ENCODE measurements at places on chromosomes 12 and 14. TPM values are rescaled to one million over a fixed set of nuclear protein-coding genes. Genes with fewer than 3 reads are reported as not detected.

KRT71 gene
- polyA plus RNA-seq: not detected

IL26 gene
- not detected for polyA plus RNA-seq

CIROP gene
- not detected for polyA plus RNA-seq

JPH4 gene
- polyA plus RNA-seq: 0.07 TPM

AMHR2 gene
- not detected for polyA plus RNA-seq

ACRBP gene
- 0.43 TPM for polyA plus RNA-seq

LUM gene
- polyA plus RNA-seq: 25.1 TPM

GRCh38 chr14:26845151-26845818 lies 247.5 kb upstream of the NOVA1 start:
- no peaks in the 10 kb centered on the region for H3K36me3 ChIP-seq
- peaks cover 14% of the 10 kb centered on the region for H3K4me1 ChIP-seq
- DNase-seq: no peak
- no peaks in the 10 kb centered on the region for H3K27me3 ChIP-seq

GRCh38 chr12:78760906-78761305 lies 103.7 kb upstream of the SYT1 start:
- no peaks in the 10 kb centered on the region for H3K36me3 ChIP-seq
- no peak overlapping the region for H3K27ac ChIP-seq
- DNase-seq: no peak
- no peaks in the 10 kb centered on the region for H3K27me3 ChIP-seq
- H3K4me1 ChIP-seq: no peaks in the 10 kb centered on the region

GRCh38 chr12:56955631-56956256 lies 1.7 kb downstream of the RDH16 start:
- no peaks in the 10 kb centered on the region for H3K27me3 ChIP-seq
- H3K27ac ChIP-seq: no peak overlapping the region
- H3K4me1 ChIP-seq: no peaks in the 10 kb centered on the region
- no peak overlapping the region for H3K4me3 ChIP-seq
- H3K36me3 ChIP-seq: no peaks in the 10 kb centered on the region

DNA sequence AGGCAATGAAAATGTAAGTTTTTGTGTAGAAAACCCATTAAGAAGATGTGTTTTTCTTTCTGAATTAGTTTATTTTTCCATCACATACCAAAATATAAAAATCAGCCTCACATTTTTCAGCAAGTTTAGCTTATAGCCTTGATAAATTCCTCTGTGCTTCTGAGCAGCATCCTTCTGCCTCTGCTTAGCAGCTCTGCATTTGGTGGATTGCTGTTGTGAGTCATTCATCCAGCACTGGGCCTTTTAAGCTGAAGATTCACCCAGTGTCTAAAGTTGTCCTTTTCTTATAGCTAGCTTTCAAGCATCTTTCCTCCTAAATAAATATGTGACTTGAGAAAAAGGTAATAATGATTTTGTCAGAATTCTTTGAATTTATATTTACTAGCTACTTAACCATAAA lies 206.1 kb downstream of the PCNX1 start:
- H3K4me3 ChIP-seq: no peak overlapping the region
- no peak for DNase-seq
- no peaks in the 10 kb centered on the region for H3K4me1 ChIP-seq
- no peaks in the 10 kb centered on the region for H3K27me3 ChIP-seq

DNA sequence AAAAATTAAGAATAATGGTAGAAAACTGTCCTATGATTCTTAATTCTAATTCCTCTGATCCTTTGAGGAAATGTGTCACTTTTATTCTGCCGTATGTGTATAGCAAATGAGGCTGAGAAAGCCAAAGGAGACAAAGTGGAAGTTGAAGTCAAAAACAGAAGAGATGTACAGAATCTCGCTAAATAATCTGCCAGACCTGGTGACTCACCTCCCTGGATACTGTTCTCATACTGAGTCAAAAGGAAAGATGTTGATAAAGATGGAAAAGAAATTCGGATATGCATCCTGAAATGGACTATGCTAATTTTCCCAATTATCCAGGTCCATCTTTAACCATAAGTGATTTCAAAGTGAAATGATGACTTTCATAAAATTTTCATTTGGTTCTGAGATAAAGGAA lies 92.5 kb downstream of the DUSP6 start:
- no peaks in the 10 kb centered on the region for H3K4me1 ChIP-seq
- no peaks in the 10 kb centered on the region for H3K36me3 ChIP-seq
- H3K27ac ChIP-seq: no peak overlapping the region
- DNase-seq: no peak

GRCh38 chr12:90995010-90995409 lies 9.8 kb downstream of the EPYC start:
- no peak for DNase-seq
- H3K4me1 ChIP-seq: no peaks in the 10 kb centered on the region
- no peak overlapping the region for H3K27ac ChIP-seq
- no peak overlapping the region for H3K4me3 ChIP-seq
- H3K27me3 ChIP-seq: no peaks in the 10 kb centered on the region

GRCh38 chr12:4160314-4161040 lies 113.1 kb upstream of the CCND2 start:
- peaks cover 9% of the 10 kb centered on the region for H3K4me1 ChIP-seq
- no peak overlapping the region for H3K27ac ChIP-seq
- H3K27me3 ChIP-seq: no peaks in the 10 kb centered on the region
- H3K4me3 ChIP-seq: no peak overlapping the region
- H3K36me3 ChIP-seq: no peaks in the 10 kb centered on the region

- H3K27ac ChIP-seq: no peak overlapping the region
- H3K27me3 ChIP-seq: no peaks in the 10 kb centered on the region
- no peaks in the 10 kb centered on the region for H3K4me1 ChIP-seq
These were observed 72.3 kb downstream of the B4GALNT3 start for GRCh38 chr12:531951-532585.

DNA sequence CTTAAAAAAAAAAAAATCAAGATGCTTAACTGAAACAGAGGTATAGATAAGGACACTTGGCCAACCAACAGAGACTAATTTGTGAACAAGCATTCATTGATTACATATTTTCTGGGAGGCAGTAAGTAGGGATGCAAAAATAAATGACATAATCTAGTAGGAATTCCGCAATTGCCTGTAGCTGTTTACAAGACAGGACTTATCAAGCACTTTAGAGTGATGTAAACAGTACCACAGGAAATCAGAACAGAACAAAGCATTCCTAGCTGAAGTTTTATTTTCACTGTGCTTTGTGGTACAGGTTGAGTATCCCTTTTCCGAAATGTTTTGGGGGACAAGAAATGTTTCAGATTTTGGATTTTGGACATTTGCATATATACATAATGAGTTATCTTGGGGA lies 68.2 kb upstream of the FGD4 start:
- H3K27ac ChIP-seq: no peak overlapping the region
- H3K27me3 ChIP-seq: no peaks in the 10 kb centered on the region
- H3K4me1 ChIP-seq: no peaks in the 10 kb centered on the region
- H3K36me3 ChIP-seq: peaks cover 21% of the 10 kb centered on the region
- DNase-seq: no peak

GRCh38 chr12:103806803-103807202 lies 34.2 kb downstream of the NT5DC3 start:
- peaks cover 41% of the 10 kb centered on the region for H3K4me1 ChIP-seq
- no peaks in the 10 kb centered on the region for H3K36me3 ChIP-seq
- no peak overlapping the region for H3K27ac ChIP-seq
- no peak for DNase-seq
- no peak overlapping the region for H3K4me3 ChIP-seq

GRCh38 chr12:42322567-42322966 lies 3.3 kb downstream of the ZCRB1 start:
- no peaks in the 10 kb centered on the region for H3K27me3 ChIP-seq
- DNase-seq: no peak
- no peak overlapping the region for H3K27ac ChIP-seq
- H3K36me3 ChIP-seq: no peaks in the 10 kb centered on the region
- peaks cover 22% of the 10 kb centered on the region for H3K4me1 ChIP-seq
- no peak overlapping the region for H3K4me3 ChIP-seq

GRCh38 chr12:89947437-89948270 lies 239.0 kb upstream of the ATP2B1 start:
- H3K36me3 ChIP-seq: no peaks in the 10 kb centered on the region
- H3K27me3 ChIP-seq: no peaks in the 10 kb centered on the region
- peaks cover 40% of the 10 kb centered on the region for H3K4me1 ChIP-seq
- DNase-seq: no peak

- no peaks in the 10 kb centered on the region for H3K4me1 ChIP-seq
- peaks cover 7% of the 10 kb centered on the region for H3K27me3 ChIP-seq
- H3K27ac ChIP-seq: no peak overlapping the region
- H3K4me3 ChIP-seq: no peak overlapping the region
- no peak for DNase-seq
- no peaks in the 10 kb centered on the region for H3K36me3 ChIP-seq
These were observed 102.0 kb downstream of the PRIMA1 start for GRCh38 chr14:93686268-93686667.

- peak overlapping the region; percentile 21 for H3K27ac ChIP-seq
- peaks cover 9% of the 10 kb centered on the region for H3K4me1 ChIP-seq
- peak; percentile 64 for DNase-seq
- peak overlapping the region; percentile 89 for H3K4me3 ChIP-seq
- H3K27me3 ChIP-seq: no peaks in the 10 kb centered on the region
These were observed 3.2 kb downstream of the MLXIP start for GRCh38 chr12:122081697-122082221.

DNA sequence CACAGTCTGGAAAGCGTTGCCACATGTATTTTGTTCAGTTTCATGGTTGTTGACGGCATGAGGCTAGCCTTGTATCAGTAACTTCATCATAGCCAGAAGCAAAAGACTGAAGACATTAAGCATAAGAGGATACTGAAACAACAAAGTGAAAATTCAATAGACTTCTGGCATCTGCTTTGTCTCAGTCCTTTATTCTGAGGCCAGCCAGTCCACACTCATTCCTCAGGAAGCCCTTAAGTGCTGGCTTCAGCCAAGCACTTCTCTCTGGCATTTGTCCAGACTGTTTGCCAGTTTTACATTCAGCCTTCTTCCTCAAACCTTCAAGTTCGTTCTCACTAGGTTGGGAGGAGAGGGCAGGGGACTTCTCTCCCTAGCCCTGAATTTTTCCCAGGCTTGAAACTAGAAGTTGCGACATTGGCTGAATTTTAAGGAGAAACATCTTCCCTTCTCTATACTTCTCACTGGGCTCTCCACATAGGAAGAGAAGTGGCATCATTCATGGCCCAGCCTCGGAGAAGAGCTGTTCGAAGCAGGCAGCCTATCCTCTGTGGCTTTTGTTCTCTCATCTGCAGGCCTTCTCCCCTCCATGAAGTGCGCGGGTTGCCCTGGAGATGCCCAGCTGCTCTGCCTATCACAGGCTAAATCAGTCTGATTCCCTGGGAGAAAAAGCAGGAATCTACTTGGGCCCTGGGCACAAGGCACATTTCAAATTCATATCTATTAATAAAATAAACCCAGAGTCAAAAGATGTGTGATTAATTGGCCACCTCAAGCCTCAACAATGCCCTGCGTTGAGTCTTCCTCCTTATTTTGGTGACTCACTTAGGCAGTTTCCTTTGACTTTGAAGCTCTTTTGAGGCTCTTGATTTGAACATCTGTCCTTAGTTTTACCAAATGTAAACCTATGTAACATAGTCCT lies 130.9 kb upstream of the PLEKHA5 start:
- no peaks in the 10 kb centered on the region for H3K4me1 ChIP-seq
- H3K27ac ChIP-seq: no peak overlapping the region
- H3K27me3 ChIP-seq: no peaks in the 10 kb centered on the region
- no peak overlapping the region for H3K4me3 ChIP-seq

- no peaks in the 10 kb centered on the region for H3K36me3 ChIP-seq
- H3K27me3 ChIP-seq: no peaks in the 10 kb centered on the region
- H3K27ac ChIP-seq: no peak overlapping the region
- no peaks in the 10 kb centered on the region for H3K4me1 ChIP-seq
- no peak for DNase-seq
These were observed 182.0 kb upstream of the NAV3 start for GRCh38 chr12:77648716-77649115.

GRCh38 chr12:90366286-90366685 lies 588.7 kb downstream of the CCER1 start:
- H3K36me3 ChIP-seq: no peaks in the 10 kb centered on the region
- H3K27me3 ChIP-seq: no peaks in the 10 kb centered on the region
- DNase-seq: no peak

GRCh38 chr12:122395319-122395718 lies 27.1 kb downstream of the CLIP1 start:
- no peaks in the 10 kb centered on the region for H3K27me3 ChIP-seq
- peaks cover 4% of the 10 kb centered on the region for H3K36me3 ChIP-seq
- H3K4me1 ChIP-seq: peaks cover 16% of the 10 kb centered on the region
- no peak for DNase-seq

DNA sequence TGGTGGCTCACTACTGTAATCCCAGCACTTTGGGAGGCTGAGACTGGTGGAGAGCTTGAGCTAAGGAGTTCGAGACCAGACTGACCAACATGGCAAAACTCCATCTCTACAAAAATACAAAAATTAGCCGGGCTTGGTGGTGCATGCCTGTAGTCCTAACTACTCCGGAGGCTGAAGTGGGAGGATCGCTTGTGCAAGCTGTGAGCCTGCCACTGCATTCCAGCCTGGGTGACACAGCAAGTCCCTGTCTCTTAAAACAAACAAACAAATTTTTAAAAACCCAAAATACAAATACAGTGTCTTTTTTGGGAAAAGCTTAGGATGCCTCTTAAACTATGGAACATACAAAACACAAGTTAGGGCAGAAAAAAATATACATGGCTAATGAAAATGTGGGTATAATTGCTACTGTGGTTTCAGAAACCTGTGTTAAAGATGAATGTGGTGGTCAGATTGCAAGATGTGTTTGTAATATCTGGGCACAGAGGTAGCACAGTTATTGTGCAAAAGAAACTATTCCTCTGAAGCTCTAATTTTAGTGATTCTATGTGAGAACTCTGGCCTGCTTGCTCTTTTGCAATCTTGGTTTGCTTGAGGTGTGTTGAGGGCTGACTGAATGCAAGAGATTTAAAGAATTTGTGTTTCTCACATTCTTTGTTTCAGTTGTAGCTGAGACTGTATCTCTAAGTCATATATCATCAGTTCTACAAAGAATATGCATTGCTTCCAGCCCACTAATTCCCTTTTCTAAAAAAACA lies 3.9 kb upstream of the HSPA2 start:
- no peak for DNase-seq
- H3K27me3 ChIP-seq: peaks cover 10% of the 10 kb centered on the region
- no peak overlapping the region for H3K27ac ChIP-seq
- no peak overlapping the region for H3K4me3 ChIP-seq

DNA sequence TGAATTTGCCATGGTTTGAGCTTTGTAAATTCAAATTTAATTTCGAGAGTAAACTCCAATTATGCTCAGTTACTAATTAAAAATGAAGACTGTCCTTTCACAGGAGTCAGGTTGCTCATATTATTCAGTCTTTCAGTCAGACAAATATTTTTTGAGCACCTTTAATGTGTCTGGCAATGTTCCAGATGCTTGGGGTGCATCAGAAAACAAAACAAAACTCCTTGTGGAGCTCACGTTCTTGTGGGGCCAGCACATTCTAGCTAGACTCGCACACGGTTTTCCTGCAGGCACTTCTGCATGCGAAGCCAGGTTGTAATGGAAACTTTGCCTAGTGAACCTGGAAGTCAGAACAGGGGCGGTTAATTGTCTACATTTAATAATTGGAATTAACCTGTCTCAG lies 64.0 kb upstream of the ATF1 start:
- H3K4me3 ChIP-seq: no peak overlapping the region
- no peaks in the 10 kb centered on the region for H3K4me1 ChIP-seq
- DNase-seq: no peak
